ENCODE measurements at places on chromosomes 3 and 15.

DNA sequence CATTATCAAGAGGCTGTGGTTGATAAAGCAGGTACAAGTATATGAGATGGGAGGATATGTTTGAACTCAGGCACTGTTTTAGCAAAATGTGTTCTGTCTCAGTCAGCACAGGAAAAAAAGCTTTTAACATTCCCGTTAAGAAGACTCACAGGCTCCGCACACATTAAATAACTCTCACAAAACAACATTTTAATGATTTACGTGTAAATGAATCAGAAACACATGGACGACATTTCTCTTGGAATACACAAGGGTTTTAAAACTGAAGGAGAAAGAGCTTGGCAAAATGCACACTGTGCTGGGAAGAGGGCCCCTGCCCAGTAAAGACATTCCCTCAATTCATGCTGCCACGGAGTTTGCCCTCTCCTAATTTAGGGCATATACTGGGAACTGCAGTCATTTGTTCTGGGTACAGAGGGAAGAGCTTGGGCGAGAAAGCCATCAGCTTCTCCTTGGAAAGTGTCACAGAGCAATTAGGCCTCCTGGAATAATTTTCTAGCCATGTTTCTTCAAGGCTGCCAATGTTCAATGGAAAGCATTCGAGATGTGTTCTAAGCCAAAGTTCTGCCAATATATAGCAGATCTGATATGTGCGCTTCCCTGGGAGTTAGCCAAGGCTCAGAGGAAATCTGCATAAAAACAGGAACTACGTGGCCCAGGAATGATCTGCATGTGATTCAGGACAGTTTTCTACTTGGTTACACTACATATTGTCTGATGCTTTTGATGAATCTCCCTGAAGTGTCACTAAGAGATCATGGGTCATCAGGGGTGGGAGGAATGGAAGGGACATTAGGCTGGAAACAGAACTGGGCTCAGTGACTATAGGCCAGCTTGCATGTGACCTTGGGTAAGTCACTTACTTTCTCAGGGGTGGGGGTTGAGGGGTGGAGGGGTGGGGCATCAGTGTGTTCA is 2.2 kb upstream of the MASP1 start:
- no peak for DNase-seq

- no peak for DNase-seq
Observed at GRCh38 chr3:194910414-194910984, 224.8 kb downstream of the FAM43A start.

DNA sequence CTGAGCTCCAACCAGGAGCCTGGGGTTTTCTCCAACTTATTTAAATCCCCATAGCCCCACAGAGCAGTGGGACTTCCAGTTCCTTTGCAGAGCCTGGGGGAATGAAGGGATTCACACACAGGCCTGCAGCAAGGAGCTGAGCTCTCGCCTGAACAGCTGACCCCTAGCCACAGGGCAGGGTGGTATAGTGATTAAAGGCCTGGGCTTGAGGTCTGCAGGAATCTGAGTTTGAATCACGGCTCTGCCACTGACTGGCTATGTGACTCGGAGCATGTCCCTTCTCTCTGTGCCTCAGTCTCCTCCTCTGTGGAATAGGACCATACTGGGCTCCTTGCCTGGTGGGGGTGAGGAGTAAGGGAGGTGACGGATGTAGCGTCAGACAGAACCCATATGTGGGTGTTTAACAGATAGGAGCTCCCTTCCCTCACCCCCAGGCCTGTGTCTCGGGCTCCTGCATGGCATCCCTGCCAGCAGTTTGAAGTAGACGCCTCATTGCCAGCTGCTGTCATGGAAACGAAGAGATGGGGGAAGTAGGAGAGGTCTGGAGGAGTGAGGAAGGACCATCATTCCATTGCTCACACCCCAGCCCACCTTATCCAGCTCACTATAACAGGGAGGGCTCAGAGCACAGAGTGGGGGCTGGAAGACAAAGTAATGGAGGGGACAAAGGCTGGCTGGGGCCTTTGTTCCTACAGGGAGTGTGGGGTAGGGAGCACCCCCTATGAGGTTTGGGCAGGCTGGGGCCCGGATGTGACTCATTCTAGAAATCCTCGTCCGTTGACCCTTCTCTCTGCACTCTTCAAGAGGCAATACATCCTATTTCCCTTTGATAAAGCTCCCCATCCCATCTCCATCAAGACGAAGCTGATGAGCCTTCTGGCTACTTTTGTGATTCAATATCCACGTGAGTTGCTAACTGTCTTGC is 14.8 kb downstream of the HRH1 start:
- no peak for DNase-seq

DNA sequence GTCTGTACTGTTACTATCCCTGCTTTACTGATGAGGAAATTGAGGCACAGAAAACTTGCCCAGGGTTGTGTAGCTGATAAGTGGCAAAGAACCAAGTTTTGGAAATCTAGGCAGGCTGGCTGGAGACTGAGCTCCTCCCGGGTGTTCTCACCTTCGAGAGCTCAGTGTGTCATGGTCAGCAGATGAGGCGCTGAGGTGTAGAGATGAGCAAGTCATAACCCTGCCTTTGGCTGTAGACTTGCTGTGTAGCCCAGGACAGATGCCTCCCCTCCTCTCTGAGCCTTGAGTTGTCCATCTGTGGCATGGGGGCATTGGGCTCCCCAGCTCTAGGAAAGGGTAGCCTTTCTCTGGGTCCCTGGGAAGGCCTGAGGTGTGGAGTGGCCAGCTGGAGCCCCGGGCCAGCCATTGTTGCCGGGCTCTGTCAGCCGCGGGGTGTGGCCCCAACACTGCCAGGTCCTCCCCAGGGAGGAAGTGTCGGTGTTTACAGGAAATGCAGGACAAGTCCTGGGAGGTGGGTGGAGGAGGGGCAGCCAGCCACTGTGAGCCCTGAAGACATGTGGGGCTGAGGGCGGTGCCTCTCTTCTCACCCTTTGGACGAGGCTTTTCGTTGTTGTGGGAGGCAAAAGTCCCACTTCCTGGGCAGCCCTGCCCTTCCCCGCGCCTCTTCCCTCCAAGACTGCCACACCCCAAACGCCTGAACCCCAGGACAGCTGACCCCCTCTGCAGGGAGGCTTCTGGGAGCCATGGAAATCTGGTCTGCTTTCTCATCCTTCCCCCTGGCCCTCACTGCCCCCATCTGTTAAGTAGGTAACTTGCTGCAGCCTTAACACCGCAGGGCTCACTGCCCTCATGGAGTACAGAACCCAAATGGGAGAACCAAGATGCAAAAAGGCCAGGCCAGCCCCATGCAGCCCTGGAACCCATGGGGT is 29.1 kb downstream of the FGD5 start:
- DNase-seq: no peak

GRCh38 chr3:170564664-170565063 is 21.2 kb downstream of the SLC7A14 start:
- no peak for DNase-seq

- no peak for DNase-seq
Observed at GRCh38 chr3:132925256-132925930, 112.8 kb upstream of the TMEM108 start.

GRCh38 chr3:188822004-188822403 is 349.8 kb upstream of the TPRG1 start:
- no peak for DNase-seq

GRCh38 chr15:47820747-47821319 is 103.5 kb downstream of the SEMA6D start:
- no peak for DNase-seq

DNA sequence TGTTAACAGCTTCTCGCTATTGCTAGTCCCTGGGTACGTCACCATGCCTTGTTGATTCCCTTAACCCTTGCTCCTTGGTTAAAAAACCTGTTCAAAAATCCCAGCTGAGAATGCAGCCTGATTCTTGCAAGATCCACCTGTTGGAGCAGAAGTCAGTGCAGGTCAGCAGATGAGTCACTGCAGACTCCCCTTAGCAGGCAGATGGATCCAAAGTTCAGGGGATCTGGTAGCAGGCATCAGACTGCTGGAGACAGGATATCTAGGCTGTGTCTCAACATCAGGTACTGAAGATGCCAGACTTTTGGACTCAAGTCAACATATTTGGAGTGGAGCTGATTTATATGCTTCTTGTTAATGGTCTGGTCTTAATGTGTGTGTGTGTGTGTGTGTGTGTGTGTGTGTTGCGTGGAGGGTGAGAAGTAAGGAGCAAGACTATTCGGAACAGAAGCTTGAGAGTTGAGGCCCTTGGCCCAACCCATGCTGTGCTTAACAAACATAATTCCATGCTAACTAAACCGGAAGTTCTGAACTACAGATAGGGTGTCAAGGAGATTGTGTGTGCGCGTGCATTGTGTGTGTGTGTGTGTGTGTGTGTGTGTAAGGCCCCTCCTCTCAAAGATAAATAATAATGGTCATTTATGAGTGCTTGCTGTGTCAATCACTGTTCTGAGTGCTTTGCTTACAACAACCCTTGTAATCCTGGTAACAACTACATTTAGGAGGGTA is 1.0 kb upstream of the C3orf52 start:
- DNase-seq: no peak

DNA sequence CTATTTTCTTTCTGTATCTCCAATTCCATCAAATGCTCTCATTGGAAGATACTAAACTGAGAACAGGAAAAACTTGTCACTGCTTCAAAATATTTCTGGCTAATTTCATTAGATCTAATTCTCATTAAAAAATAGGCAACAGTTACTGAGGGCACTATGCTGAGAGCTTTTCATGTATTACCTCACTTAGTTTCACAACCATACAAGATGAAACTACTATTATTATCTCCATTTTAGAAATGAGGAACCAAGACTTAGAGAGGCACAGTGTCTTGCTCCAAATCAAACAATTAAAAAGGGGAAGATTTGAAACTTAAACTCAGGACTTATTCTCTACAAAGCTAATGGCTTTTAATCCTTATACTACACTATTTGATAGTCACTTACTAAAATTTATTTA is 7.2 kb upstream of the OTOL1 start:
- no peak for DNase-seq

DNA sequence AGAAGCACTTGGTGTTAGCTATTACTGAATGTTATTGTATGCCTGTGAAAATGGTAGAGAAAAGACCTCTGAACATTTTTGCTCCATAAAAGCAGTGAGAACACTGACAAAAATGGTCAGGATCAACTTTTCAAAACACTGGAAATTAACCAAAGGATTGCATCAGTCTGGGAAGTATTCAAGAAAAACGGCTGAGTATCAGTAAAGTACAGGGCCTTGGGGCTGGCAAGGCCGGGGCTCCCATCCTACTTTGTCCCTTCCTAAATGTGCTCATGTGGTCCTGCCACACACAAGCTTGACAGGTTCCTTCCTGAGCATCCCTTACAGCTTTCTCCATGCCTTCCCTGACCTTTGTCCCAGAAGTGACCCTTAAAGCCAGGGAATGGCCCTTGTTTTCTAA is 84.0 kb downstream of the CFAP20DC start:
- no peak for DNase-seq

- no peak for DNase-seq
Observed at GRCh38 chr3:70179111-70179510, 133.3 kb downstream of the MDFIC2 start.

GRCh38 chr3:153277029-153277428 is 115.0 kb downstream of the RAP2B start:
- no peak for DNase-seq

GRCh38 chr3:11764931-11765363 is 81.7 kb downstream of the TAMM41 start:
- no peak for DNase-seq

DNA sequence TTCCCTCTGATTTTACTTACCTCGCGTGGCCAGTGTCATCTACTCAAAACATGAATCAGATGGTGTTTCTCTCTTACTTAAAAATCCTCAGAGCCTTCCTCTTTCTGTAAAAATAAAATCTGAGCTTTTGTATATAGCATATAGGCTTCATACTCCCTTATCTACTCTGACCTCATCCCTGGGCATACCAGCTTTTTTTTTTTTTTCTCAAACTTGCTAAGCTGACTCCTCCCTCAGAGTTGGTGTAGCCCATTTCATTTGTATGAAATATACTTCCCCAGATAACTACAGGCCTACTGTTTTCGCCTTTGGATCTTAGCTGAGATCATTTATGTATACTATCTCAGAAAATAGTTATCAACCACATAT is 648.9 kb upstream of the ALCAM start:
- no peak for DNase-seq

DNA sequence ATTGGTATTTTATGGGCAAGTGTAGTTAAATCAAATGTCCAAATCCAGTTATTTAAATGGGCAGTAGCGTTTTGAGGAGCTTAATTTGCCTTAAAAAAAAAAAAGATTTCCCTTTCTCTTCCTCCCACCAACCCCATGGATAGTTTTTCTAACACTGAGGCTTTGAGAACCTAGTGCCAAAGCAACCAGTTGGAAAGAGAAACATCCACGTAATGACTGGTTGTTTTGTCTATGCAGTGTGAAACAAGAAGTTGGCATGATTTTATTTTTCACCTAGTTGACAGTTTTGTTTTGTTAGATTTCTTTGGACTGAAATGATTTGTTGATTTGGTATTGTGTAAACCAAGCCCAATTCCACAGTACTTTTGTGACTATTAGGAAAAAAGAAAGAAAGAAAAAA is 170.0 kb downstream of the SOX2 start:
- no peak for DNase-seq

DNA sequence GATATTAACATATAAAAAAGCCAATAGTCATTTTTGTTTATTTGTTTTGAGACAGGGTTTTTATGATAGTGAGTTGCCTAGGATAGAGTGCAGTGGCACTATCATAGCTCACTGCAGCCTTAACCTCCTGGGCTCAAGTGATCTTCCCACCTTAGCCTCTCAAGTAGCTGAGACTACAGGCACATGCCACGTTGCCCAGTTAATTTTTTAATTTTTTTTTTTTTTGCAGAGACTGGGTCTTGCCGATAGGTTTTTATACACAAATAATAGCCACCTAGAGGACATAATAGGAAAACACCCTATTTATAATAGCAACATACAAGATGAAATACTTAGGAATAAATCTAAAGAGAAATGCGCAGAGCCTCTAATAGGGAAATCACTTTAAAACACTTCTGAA is 13.3 kb downstream of the EIF3J start:
- DNase-seq: no peak

GRCh38 chr3:15215996-15216395 is 9.9 kb downstream of the CAPN7 start:
- DNase-seq: no peak
